ENCODE measurements at places on chromosomes 5 and 9.
A peak's percentile ranks its signal among the peaks of the same experiment; 100 is the strongest.

- peak; percentile 14 for DNase-seq
Observed at GRCh38 chr9:131503626-131504465, 1.1 kb downstream of the POMT1 start.

- peak; percentile 13 for DNase-seq
Observed at GRCh38 chr5:140351609-140352334, 5.4 kb upstream of the HBEGF start.

DNA sequence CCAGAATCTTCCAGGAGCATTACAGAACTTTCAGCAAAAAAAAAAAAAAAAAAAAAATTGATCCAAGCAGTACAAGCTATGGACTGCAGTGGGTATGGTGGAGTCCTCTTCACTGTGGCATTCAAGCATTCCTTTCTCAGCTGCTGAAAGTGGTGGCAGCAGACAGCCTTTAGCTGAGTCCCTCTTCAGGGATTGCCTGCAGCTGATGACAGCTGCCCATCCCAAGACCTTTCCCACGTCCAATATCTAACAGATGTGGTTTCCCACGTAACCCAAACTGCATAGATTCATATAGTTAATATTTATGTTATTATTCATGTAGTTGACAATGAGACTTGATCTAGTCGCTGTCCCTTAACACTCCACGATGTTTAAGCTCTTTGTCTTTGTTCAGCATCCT is 475.9 kb downstream of the TLE1 start:
- DNase-seq: no peak

- no peak for DNase-seq
Observed at GRCh38 chr5:11955331-11955730, 51.1 kb upstream of the CTNND2 start.

DNA sequence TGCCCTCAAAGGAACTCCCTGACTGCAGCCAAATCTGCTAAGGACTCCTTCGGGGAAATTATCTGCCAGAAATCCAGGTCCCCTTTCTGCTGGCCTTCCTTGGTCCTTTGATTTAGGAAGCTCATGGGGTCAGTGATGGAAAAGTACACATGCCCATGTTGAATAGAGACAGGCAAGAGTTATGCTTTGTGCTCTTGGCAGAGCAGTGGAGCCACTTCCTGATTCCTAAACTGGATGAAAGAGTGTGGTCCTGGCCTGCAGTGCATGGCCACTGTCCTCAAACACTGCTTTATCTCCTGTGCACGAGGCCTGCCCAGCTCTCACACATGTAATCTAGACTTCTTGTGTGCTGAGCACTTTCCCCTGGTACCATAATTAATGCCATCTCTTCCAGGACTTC is 2.0 kb upstream of the EBF1 start:
- DNase-seq: no peak

DNA sequence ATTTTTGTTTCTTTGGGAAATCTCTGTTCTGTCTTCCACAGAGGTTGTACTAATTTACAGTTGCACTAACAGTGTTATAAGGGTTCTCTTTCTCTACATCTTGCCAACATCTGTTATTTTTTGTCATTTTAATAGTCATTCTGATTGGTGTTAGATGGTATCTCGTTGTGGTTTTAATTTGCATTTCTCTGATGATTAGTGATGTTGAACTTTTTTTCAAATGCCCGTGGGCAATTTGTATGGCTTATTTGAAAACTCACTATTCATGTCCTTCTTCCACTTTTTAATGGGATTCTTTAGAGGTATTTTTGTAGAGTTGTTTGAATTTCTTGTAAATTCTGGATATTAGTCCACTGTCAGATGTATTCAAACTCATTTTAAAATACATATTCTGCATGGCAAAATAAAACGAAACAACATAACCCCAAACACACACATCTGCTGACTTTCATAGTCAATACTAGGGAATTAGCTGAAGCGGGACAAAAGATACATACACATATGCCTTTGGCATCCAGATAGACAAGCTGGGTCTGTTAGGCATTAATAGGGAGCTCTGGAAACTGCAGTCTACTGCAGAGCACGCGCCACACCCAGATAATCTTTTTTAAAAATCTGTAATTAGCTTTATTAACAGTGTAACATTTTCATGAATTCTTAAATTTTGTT is 5.8 kb upstream of the SPATA31C2 start:
- no peak for DNase-seq

- no peak for DNase-seq
Observed at GRCh38 chr5:41903382-41903891, 707 bp upstream of the RIMOC1 start.

DNA sequence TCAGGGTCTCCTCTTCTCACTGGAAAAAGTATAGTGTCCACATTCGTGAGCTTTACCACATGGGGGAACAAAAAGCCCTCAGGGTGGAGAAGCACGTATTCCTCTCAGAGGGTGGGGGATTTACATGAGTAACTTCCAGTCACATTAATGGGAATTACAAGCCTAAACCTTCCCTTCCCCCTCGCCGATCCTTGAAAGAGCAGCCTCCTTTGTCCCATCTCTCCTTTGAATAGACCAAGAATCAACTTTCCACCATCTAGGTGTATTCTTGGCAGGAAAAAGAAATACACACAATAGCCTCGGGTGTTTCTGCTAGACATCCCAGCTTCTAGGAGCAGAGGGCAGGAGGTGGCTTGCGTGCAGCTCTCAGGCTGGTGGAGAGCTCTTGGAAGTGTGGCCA is 144.4 kb downstream of the ZNF462 start:
- DNase-seq: no peak

DNA sequence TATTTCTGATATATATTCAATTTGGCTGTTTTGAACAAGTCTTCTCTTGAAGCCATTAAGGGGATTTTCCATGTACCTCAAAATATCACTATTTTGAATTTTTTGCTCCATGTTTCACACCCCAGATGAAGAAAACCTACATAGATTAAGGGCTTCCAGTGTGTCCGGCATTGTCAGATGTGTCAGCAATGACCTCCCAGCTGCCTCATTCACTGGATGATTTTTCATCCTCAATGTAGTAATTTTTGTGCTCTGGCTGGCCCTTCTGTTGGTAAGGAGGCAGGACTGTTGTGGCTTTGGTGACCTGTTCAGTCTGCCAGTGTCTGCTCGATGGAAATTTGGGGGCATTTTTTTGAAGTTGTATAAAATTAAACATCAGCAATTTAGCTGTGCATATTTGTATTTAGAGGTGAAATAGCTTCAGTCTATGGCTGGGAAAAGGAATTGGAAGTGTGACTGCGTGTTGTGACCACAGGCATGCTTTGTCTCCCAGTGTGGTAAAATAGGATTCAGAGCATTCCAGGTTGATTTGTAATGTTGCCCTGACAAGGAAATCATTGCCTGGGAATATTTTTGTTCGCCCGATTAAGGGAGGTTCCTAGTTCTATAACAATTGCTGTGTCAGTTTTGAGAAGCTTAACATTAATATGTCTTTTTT is 312.4 kb downstream of the ARHGEF28 start:
- no peak for DNase-seq

GRCh38 chr9:17425384-17425783 is 153.5 kb upstream of the SH3GL2 start:
- DNase-seq: no peak

DNA sequence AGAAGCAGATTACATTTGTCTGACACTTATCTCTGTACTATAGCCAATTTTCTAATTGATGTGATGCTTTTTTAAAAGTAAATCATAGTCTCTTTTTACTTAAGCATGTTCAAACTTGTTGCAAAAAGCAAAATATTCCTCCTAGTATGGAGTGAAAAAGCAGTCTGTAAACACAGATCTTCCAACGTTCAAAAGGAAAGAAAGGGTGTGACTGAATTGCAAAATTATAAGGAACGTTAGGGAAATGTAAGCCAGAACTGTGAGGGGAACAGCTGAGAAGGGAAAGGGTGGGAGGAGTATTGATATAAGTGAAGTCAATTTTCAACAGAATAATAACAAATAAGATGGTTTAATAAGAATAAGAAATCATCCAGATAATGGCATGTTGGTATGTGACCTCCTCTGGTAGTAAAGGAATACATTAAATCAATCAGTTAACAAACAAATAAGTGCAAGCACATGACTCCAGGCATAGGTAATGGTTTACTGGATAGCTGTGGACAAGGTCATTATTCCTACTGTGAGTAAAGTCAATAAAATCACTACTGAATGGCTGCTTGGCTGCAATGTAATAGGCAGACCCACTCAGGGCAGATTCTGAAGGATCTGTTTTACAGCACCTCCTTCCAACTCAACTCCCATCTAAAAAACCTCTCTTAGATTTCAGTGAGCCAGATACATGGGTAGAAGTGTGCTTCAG is 239.1 kb upstream of the NMUR2 start:
- no peak for DNase-seq

- peak; percentile 24 for DNase-seq
Observed at GRCh38 chr9:34413231-34413852, 36.6 kb upstream of the MYORG start.

- DNase-seq: no peak
Observed at GRCh38 chr5:177496727-177497291, 595 bp downstream of the PDLIM7 start.

GRCh38 chr9:122402403-122402871 is 31.6 kb downstream of the PTGS1 start:
- no peak for DNase-seq

- no peak for DNase-seq
Observed at GRCh38 chr9:93710370-93710723, 134.0 kb downstream of the PHF2 start.

DNA sequence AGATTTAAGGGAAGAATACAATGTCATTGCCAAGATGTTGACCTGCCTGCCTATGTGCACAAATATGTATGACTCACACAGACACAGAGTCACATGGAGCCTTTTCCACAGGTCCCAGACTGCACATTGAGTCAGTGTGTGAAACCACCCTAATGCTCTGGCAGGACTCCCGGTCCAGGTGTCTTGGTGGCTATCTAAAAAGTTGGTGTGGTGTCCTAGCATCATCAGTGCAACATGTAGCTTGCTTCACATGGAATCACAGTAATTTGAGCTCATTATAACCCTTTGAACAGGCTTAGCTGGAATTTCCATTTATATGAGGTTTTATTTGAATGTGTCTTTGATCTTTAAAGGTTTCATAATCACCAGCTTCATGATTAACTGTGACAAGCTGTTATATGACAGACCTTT is 10.7 kb downstream of the IFNA5 start:
- DNase-seq: no peak

DNA sequence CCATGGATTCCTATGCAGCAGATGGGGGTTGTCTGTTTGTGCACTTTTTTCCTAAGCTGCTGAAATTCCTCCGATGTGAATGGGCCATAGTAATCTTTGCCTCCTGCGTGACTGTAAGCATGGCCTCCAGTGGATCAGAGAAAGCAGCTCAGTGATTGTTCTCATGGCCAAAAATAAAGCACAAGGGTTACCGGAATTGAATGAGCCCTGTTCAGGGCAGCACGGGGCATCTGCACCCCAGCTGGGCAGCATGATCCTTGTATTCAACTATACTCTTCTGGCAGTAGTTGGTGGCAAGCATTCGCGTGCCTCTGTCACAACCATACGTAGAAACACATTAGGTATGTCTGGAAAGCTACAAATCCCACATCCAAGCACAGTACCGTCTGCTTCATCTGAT is 193.9 kb downstream of the RORB start:
- no peak for DNase-seq

- DNase-seq: no peak
Observed at GRCh38 chr5:32390819-32391591, 53.5 kb downstream of the ZFR start.

- DNase-seq: no peak
Observed at GRCh38 chr5:86542532-86542931, 75.2 kb upstream of the COX7C start.

- no peak for DNase-seq
Observed at GRCh38 chr5:57911438-57911837, 428.8 kb upstream of the ACTBL2 start.

DNA sequence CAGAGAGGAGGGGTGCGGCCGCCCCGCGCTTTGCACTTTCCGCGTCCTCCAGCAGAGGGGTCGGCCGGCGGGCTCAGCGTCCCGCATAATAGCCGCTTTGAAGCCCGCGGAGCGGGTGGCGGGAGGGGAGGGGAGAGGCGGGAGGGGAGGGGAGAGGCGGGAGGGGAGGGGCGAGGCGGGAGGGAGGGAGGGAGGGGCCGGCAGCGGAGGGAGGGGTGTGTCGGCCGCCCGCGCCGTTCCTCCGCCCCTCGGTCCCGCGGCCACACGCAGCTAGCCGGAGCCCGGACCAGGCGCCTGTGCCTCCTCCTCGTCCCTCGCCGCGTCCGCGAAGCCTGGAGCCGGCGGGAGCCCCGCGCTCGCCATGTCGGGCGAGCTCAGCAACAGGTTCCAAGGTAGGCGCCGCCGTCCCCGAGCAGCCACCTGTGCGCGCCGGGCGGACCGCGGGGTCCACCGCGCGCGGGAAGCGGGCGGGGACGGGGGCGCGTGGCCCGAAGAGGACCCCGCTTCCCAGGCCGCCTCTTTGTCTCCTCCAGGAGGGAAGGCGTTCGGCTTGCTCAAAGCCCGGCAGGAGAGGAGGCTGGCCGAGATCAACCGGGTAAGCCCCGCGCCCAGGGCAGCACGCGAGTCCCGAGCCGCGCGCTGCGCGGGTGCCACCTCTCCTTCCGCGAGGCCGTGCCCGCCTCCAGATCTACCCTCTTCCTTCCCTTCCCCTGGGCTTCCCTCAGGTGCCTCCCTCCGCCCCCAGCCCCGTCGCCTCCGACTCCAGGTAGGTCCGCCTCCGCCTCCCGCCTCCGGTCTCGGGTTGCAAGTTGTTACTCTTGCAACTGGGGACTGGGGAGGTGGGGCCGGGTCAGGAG is at the start of gene AIF1L:
Gene AIF1L, plus strand, starts transcription at position 263 of the 857 bp plus-strand sequence. Its CDS starts 99 bp downstream, at position 362.
- no peak for DNase-seq

- DNase-seq: peak; percentile 78
Observed at GRCh38 chr5:60248901-60249300, 355.4 kb upstream of the PDE4D start.

GRCh38 chr5:122561209-122561608 is 213.7 kb upstream of the SNX2 start:
- DNase-seq: no peak

DNA sequence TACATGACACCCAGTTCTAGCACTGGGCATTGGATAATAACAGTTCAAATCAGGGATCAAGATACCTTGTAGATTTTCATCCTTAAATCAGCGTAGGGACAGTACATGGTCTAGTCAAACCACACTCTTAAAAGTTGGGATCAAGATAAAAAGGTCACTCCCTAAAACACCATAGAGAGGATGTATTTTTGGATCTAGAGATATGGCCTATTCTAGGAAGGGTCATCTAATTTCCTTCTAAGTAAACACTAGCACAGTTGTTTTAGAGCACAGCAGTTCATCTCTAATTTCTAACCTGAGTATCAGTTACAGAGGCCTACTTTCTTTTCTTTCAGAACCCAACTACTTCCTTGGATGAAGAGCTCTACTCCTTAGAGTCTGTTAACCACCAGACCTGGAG is 166.4 kb upstream of the GRIN3A start:
- DNase-seq: no peak

DNA sequence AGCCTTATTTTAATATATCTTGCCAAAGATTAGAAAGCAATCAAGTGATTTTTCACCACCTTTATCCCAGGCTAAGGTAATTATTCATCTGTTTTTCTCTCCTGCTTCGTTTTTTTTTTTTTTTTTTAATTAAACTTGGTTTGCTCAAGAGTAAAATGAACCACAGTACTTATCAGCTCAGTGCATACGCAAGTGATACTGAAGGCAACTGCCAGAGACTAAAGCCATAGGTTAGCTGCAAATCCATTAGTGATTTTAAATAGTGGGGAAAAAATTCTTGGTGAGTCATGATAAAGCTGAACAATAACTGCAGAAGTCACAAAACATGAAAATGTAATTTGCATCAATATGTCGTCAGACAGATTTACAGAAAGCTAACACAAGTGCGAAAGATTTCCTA is 829.1 kb downstream of the PTPRD start:
- no peak for DNase-seq

Measured in KG1 (cell line).